SK-N-DZ (cell line): ENCODE measurements at places on chromosomes 12 and 14.

DNA sequence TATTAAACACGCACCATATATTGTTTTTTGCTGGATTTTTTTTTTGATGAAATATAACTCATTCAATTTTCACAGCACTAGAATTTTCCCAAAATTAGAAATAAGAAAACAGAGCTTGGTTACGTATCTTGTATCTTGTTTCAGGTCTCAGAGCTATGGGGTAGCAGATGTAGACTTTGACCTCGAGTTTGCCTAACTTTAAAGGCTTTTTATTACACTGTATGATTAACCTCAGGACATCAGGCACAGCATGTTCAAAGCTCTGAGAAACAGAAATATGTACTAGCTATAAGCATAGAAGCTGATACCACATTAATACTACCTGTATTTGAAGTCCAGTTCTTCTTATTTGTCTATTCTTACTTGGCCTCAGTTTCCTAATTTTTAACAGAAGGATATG lies 171.9 kb upstream of the KITLG start:
- no peak for DNase-seq

- DNase-seq: no peak
Observed at GRCh38 chr12:120479458-120479857, 9.9 kb upstream of the SRSF9 start.

- DNase-seq: no peak
Observed at GRCh38 chr14:95301527-95302187, 18.1 kb downstream of the CLMN start.

- no peak for DNase-seq
Observed at GRCh38 chr12:14408208-14408607, 42.7 kb downstream of the ATF7IP start.

DNA sequence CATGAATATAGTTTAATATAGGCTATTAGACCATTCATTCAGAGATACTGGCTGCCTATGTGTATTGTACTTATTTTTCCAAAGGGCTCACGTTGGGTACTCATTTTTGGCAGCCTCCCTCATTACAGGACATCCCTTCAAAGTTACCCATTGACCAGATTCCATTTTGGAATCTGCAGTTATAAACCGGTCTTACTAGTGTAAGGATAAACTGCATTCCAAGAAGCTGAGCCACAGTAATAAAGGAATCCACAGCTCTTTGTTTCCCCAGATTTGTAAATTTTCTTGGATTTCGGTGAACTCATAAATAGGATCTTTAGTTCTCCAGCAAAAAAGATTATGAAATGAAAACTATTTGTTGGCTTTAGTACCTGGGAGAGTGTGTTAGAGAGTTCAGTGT lies 18.9 kb upstream of the CFL2 start:
- DNase-seq: no peak

- DNase-seq: no peak
Observed at GRCh38 chr12:94551810-94552209, 92.1 kb upstream of the CEP83 start.

DNA sequence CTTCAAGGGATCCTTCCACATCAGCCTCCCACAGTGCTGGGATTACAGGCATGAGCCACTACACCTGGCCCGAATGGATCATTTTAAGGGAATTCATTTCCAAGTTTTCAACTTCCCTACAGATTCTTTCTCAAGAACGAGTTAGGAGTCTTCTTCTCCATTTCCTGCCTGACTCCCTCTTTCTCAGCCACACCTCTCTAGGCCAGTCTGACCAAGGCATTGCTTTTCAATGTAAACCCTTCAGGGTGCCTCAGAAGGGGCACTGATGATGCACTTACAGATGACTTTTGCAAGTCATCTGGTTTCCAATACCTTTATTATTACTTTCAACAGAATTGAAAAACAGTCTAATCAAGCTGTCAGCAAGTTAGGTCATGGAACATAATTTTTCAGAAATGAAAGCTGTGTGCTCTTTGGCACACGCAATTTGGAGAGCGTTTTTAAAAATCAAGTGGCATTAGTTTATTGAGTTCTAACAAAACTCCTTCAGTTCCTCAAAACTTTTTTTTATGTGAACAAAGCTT lies 47.2 kb downstream of the SVOP start:
- no peak for DNase-seq

GRCh38 chr12:71755146-71755892 lies 656 bp downstream of the RAB21 start:
- DNase-seq: no peak

DNA sequence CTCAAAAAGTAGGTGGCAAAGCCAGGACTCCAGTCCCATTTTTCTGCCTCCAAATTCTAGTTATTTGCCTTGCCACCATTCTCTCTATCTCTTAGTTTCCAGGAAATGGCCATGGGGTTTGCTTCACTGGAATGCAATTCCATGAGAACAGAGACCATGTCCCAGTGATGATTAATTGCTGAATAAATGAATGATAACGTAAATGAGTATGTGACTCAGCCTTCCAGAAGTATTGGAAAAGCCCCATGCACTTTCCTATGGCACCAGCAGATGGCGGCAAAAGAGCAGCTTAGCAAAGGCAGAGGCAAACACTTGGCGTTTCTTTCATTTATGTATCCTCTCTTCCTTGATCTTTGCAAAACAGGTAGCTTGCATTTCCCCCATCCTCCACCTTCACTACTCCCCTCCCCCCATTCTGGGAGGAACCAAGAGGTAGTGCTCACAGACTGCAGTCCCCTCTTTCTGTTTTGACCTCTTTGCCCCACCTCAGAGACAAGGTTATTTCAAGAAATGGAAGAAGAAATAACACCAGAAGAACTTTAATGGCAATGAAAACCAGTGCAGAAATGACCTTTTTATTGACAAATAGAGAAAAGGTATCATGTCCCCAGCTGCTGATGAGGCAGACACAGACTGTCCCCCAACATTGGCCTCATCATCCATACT lies 21.3 kb downstream of the TBX3 start:
- peak; percentile 67 for DNase-seq

DNA sequence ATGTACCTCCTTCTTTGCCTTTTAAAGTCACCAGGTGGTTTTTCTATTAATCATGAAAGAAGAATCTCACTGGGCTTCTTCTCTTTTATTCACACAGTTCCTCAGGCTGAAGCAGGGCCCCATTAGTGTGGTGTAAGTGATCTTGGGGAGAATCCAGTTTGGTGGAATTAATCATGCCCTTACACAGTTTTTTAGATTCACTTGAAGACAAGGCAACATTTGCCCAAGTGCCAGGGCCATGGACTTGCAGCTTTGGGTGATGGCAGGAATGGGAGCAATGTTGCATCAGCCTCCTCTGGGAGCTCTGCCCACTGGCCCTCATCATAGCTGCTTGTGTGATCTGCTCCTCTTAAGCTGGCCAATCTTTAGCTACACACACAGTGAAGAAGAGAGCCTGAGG lies 33.8 kb downstream of the KCNK10 start:
- no peak for DNase-seq

DNA sequence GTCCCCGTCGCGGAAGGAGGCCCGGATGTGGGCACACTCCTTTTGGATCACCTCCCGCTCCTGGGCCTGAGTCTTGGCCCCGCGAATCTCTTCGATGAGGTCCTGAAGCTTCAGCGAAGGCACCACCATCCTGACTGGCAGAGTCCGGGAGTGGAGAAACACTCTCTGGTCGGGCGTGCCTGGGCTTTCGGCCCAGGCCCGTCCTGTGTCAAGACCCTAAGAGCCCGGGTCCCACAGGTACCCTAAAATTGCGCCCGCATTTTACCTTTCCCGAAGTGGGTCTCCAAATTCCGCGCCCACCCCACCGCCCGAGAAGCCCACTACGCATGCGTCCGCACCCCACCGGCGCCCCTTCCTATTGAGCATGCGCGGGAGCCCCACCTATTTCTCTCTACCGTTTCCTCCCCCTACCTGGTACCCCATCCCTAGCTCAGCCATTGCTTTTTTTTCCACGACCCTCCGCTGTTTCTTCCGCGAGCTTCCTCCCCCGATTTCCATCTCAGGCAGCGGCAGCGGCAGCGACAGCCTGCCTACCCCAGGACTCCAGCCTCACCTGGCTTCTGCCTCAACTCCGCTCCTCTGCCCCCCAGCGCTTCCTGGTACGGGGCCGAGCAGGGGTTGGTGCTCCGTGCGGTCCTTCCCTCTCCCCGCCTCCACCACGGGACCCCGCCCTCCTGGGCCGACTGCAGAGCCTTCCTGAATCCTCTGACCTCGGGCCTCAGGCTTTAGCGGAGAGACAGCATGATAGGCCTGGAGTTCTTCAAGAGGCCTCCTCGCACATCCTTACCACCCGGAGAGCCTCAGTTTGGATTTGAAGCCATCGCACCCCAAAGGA lies at the start of gene AP1G2:
Gene AP1G2, minus strand, starts transcription at position 606 of the 835 bp plus-strand sequence. Its CDS starts 477 bp downstream, at position 129.
- peak; percentile 93 for DNase-seq

DNA sequence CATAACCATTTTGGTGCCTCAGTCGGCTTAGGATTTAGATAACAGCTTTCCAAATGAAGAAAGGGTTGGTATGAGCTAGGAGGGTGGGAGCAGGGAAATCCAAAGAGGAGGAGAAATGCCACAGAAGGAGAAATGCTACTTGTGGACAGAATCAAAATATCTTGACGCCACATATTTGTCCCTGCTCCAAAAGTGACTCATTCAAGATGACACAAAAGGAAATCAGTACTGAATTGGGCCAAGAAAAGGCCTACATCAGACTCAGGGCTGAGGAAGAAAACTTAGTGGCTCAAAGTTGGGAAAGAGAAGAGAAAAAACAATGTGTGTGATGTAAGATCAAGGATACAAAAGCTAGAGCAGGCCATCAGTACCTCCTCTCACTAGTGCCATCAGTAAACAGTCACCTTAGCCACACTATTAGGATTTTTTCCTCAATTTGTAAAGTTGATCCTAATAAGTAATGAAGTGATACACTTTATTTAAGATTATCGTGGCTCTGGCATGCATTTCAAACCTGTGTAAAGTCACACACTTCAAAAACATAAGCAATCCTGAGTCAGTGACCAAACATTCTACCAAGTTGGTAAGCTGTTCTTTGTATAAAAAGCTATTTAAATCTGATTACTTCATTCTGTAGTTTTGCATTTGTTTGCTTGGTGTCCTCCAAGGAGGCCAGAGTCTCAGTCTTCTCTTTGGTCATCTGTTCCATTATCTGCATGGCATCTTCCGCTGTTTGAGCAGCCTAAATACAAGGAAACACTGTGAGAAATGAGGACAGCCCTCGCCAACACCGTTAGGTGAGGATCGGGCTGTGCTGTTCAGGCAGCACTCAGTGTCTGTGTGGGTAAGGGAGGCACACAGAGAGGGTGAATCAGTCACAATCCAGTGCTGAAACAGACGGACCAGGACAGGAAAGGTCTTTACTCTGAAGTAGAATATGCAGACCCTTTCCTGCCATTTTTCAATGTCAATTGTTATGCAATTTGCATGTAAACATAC lies 52.6 kb upstream of the VPS33A start:
- no peak for DNase-seq

DNA sequence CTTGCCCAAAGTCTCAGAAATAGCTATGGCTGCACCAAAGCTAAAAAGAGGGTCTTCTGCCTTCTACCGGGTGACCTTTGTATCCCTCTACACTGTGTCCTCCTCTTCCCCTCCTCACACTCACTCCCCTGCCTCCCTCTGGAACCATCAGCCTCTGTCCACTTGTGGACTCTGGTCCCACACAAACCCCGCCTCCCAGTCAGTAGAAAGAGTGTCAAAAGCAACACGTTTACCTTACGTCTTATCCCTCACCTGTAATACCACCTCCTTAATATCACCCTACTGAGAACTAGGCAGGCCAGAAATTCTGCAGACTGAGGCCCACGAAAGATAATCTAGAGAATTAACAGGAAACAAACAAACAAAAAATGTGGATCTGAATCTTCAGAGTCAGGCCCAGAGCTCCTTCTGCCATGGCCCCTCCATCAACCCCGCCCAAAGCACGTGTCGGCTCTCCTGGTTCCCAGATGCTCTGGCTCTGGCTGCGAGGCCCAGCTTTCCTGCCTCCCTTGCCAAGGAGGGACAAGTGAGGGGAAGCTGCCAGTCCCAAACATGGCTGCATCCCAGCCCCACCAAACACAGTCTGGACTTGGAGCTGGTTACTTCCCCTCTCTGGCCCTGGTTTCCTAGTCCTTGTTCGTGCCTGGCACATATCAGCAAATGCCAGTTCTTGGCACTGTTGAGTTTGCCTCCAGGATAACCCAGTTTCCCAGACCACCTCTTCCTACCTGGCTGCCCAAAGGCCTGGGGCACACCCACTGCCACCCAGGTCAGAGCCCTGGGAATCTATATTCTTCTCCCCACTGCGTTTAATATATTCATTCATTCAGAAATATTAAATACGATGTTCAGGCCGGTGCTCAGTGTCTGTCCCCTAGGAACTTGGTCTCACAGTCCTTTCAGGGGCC lies 2.7 kb downstream of the ACTN1 start:
- no peak for DNase-seq

GRCh38 chr12:67202678-67203012 lies 66.5 kb upstream of the CAND1 start:
- DNase-seq: no peak

GRCh38 chr14:105492031-105492970 lies 1.3 kb downstream of the TEDC1 start:
- DNase-seq: no peak

- no peak for DNase-seq
Observed at GRCh38 chr14:56341766-56342493, 223.7 kb downstream of the PELI2 start.

DNA sequence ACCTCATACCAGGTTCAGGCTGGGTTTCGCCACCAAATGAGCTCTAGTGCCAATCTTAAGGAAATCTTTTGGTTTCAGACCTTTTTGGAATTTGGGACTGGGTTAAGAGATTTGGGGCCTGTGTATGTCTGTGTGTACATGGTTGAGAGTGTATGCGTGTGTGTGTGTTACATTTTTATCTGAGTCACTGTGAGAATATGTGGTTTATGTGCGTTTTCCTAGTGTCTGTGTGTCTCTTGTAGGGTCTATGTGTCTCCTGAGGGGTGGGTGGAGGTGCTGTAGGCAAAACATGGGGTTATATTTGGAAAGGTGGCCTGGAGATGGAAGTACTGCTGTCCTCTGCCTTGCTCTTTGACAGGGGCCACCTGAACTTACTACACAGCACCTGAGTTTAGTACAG lies 17.9 kb downstream of the C12orf43 start:
- no peak for DNase-seq

- DNase-seq: no peak
Observed at GRCh38 chr14:90568405-90568804, 171.6 kb downstream of the CALM1 start.

DNA sequence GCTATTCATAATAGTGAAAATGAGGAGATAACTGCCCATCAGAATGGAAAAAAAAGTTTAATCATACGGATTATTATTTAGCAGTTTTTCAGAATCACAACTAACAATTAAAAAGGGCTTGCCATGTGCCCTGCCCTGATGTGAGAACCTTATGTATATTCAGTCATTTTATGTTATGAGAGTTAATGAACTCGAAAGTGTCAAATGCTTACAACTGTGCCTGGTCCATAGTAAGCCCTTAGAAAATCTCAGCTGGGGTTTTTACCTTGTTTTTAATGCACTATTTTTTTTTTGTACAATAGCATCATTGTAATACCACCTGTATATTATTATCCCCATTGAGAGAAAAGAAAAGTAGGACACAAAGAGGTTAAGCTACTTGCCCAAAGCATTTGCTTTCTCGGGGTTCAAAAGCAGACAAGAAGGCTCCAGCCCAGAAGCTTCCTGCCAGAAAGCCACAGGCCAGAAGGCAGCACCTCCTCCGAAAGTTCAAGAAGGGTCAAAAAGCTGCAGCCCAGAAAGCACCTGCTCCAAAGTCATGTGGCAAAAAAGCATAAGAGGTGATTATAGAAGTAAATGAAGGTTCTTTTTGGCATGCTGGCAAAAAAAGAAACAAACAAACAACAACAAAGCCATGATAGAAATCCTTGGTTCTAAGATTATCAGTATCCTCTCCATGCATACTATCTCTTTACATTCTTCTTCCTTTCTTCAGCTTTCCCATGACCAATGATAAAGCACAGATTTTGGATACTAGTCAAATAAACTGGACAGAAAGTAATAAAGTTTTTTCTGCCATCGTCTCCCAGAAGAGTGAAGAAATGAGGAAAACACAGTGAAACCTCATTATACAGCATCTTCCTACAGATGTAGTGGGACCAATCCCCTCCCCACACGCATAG lies 59.1 kb upstream of the NAP1L1 start:
- no peak for DNase-seq
